ENCODE measurements at places on chromosomes 2 and 18. TPM values are rescaled to one million over a fixed set of nuclear protein-coding genes. Genes with fewer than 3 reads are reported as not detected.

RPRM gene
- total RNA-seq, result not detected

LTBP1 gene
- total RNA-seq, result 434 TPM

DSG4 gene
- total RNA-seq, result not detected

ZNF521 gene
- 25.0 TPM for total RNA-seq

CWC22 gene
- 15.8 TPM for total RNA-seq

GKN1 gene
- total RNA-seq, result not detected

SLC5A7 gene
- not detected for total RNA-seq

NT5DC4 gene
- not detected for total RNA-seq

WNT6 gene
- total RNA-seq, result not detected

WDFY1 gene
- 158 TPM for total RNA-seq

ANKRD44 gene
- total RNA-seq, result 6.0 TPM

CEBPZ gene
- total RNA-seq, result 56.1 TPM

ALPI gene
- total RNA-seq, result not detected

SERPINB4 gene
- total RNA-seq, result 0.14 TPM

CAPN14 gene
- under 0.01 TPM for total RNA-seq

CFAP221 gene
- not detected for total RNA-seq

NEURL3 gene
- not detected for total RNA-seq

CLEC4F gene
- not detected for total RNA-seq

FEV gene
- not detected for total RNA-seq

IL36B gene
- not detected for total RNA-seq

UGT1A3 gene
- total RNA-seq, result not detected

CDKL4 gene
- 3.4 TPM for total RNA-seq

CROCC2 gene
- total RNA-seq, result 0.14 TPM

TSHZ1 gene
- total RNA-seq, result 4.8 TPM

CXCR1 gene
- total RNA-seq, result not detected

CYBRD1 gene
- total RNA-seq, result 340 TPM

MARCHF4 gene
- 0.28 TPM for total RNA-seq

GTF3C2 gene
- total RNA-seq, result 21.4 TPM
